ENCODE measurements at places on chromosomes 11 and 22.
A peak's percentile ranks its signal among the peaks of the same experiment; 100 is the strongest.

- no peak for DNase-seq
These were observed 32.5 kb downstream of the GNAZ start for GRCh38 chr22:23102776-23103175.

GRCh38 chr11:22677153-22677903, 10.9 kb downstream of the GAS2 start:
- DNase-seq = no peak

GRCh38 chr11:131895865-131896264, 525.5 kb downstream of the NTM start:
- no peak for DNase-seq

DNA sequence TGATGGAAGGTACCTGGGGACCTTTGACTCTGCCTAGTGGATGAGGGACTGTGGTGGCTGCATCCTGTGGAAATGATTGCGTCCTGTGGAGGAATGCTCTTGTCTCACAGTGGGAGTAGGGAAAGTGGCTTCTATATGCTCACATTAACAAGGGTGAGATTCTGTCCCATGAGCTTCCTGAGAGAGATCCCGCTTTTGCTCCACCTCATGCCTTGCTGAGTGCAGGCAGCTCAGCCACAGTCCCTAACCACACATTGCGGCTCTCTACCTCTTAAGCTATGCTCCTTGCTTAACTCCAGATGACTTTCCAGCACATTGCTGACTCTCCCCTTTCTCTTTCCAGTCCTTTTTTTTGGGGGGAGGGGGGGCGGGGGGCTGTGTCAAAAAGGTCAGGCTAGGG, 45.0 kb downstream of the TEAD1 start:
- no peak for DNase-seq

- DNase-seq = no peak
These were observed 2.2 kb upstream of the RFPL2 start for GRCh38 chr22:32206774-32207758.

DNA sequence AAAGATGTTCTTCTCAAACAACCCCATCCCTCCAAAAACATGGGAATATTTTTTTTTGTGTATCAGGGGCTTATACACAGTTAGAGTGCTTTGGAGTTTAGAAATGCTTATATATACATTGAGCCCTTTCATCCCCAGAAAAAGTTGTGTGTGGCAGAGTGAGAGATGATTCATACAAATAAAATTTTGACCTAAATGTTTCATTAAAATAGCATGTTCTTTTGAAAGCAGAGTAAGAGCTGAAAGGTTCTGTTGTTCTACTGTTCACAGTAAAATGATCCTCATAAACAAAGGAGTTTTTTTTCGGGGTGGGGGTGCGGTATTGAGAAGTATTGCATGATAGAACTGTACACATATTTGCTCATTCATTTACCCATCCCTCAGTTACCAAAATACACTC, 512.4 kb downstream of the DLG2 start:
- no peak for DNase-seq

DNA sequence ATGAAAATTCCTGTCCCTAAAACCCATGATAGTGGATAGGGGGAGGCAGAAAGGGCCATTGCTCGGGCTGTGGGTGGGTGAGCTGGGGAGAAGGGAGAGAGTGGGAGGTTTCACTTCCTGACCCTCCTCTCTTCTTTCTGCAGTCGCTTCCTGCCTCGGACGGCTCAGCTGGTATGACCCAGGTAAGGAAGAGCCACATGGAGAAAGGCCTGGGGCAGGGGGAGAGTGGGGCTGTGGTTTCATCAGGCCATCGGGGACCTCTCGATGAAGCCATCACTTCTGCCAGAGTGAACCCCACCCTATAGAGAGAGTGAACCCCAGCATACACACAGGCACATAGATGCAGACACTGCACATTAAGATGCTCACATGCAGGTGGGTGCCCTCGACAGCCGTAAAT, 12.6 kb downstream of the CD5 start:
- DNase-seq = no peak

GRCh38 chr11:59259867-59260475, 47.2 kb upstream of the MPEG1 start:
- no peak for DNase-seq

GRCh38 chr22:44019846-44020245, 4.3 kb upstream of the PARVB start:
- DNase-seq = no peak

GRCh38 chr22:37742376-37743171, 45.7 kb downstream of the TRIOBP start:
- no peak for DNase-seq

DNA sequence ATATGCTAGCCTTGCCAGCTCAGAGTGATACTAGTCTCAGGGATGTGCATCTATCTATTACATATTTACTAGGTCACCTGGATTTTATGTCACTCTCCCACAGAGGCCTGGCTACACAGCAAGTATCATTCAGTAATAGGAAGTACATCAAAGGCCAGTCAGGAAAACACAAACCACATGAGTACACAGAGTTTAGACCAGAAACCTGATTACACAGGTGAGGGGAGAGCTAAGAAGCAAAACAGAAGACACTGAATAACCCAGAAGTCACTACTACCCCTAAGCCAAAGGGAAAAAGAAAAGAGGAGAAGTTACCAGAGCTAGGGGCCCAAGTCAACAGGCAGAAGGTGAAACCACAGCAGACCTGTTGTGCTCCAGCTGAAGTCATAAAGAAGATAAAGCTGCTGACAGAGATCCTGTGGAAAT, 13.3 kb downstream of the LPXN start:
- no peak for DNase-seq

DNA sequence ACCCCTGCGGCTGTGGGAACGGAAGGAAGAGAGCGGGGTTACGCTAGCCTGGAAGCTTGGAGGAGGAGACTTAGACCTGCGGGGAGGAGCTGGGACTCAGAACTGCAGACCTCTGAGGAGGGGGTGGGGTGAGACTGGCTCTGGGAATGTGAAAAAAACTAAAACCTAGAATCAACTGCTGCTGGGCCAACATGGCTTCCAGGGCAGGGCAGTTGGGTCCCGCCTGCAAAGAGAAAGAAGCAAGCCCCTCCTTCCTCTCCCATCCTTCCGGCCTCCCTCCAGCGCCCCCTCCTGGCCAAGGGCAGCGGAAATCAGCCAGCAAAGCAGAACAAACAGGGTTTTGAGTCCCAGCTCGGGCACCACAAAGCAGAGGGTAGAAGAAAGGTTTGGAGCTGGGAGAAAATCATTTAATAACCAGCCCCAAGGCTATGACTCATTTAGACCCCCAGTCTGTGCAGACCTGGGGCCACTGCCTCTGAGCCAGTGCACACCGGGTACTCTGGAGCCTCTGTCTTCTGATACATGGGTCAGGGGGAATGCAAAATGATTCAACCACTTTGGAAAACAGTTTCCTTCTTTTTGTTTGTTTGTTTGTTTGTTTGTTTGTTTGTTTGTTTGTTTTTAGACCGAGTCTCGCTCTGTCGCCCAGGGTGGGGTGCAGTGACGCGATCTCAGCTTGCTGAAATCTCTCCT, 7.3 kb upstream of the NCF4 start:
- peak; percentile 81 for DNase-seq

DNA sequence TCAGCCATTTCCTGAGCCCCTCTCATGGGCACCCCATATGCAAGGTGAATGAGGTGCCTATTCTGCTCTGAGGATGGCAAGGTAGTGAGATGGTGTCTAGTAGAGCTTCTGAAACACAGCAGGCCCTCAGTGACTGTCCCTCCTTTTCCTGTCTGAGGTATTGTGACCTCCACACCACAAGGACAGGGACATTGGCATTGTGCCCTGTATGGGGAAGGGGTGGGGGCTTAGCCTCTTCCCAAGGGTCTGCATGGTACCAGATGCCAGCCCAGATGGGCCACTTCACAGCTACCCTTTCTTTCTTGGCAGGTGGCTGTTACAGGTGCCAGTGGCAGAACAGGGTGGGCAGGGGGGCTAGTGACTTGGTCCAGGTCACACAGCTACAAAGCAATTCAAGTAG, 78.8 kb downstream of the CABIN1 start:
- no peak for DNase-seq

- DNase-seq = no peak
These were observed 12.6 kb downstream of the UVRAG start for GRCh38 chr11:75827562-75827961.

- DNase-seq = no peak
These were observed 831 bp downstream of the CD44 start for GRCh38 chr11:35139722-35140282.

DNA sequence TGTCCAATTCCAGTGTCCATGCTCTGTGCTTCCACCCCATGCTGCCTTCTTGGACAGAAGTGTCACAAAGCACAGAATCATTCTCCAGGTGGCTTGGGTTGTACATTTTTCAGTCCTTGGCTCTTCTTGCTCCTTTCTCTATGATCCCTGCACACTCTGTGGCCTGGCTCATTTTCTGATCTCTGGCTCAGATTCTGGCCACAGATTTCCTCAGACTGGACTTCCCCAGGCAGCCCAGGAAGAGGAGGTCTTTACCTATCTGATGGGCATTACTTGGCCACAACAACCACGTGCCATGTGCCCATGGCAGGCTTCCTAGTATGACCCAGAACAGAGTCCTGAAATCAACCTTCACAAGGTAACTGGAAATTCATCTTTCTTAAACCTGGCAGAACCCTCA, 27.2 kb downstream of the SYTL2 start:
- DNase-seq = no peak

GRCh38 chr22:27445881-27446280, 355.7 kb downstream of the MN1 start:
- no peak for DNase-seq

DNA sequence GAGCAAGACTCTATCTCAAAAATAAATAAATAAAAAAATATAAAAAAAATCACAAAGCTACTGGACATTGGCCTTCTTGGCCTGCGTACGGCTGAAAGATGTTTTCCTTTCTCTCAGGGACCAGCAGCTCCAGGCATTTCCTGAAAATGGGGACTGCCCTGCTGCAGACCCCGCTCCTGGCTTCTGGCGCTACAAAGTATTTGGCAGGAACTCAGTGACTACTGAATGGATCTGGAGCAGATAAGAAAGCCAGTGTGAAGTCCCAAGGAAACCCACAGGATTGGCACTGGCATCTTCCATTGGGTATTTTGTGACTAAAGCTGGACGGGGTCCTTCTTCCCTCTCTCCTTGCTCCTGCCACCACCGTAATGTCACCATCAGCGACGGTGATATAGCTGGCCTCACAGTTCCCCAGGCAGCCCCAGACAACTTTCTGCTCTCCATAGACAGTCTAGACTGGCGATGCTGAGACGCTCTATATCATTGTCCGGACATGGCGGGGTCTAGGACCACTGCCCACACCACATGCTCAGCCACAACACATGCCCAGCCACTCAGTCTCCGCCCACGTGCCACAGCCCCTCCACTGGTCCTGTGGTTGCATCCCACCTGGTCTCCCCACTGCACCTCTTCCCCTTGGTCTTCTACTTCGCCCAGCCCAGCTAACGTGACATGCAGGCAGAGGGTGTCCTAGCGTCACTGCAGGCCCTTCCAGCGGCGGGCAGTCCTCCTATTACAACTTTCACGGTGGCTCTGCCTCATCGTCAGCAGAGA, 22.7 kb upstream of the YPEL1 start:
- no peak for DNase-seq

DNA sequence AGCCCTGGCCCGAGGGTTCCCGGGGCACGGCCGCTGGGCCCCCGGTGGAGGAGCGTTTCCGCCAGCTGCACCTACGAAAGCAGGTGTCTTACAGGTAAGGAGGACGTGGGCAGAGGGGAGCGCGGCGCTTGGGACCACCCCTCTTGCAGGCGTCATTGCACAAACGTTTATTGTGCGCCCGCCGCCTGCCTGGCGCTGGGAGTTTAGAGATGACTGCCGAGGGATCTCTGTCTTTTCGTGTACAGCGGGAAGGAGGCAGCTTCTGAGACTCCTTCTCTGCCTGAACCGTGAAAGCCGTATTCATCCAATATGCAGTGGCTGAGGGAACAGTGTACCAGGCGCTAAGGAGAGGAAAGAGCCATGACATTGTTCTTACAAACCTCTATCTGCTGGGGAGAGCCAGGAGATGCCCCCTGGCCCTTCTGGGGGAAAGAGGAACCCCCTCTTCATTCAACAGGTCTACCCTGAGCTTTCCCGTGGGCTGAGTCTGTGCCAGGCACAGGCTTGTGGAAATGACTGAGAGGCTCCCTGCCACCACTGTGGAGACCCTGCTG, 13.8 kb upstream of the DGKZ start:
- DNase-seq = no peak

GRCh38 chr11:57370251-57370650, 10.7 kb downstream of the PRG3 start:
- DNase-seq = no peak

- DNase-seq = no peak
These were observed 565.9 kb downstream of the ETS1 start for GRCh38 chr11:128021349-128022006.

- no peak for DNase-seq
These were observed 312.9 kb upstream of the CCDC90B start for GRCh38 chr11:83599066-83599465.

DNA sequence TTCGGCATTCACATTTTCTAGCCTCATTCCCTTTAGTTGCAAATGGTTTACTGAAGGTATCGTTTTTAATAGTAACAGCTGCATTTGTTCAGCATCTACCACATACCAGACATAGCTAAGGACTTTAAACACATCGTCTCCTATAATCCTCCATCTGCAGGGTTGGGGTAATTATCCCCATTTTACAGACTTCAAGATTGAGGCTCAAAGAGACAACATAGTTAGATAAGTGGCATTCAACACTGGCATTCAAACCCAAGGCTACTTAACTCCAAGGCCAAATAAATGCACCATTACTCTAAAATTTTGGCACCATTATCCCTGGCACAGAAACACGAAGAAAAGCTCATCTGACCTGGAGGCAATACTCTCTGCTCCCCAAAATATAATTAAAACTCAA, 28.5 kb downstream of the SMCO4 start:
- DNase-seq = no peak

GRCh38 chr11:97990162-97990920, 1030.4 kb upstream of the CNTN5 start:
- DNase-seq = no peak

- no peak for DNase-seq
These were observed 143.2 kb upstream of the GRIA4 start for GRCh38 chr11:105466582-105467228.

- DNase-seq = no peak
These were observed 6.9 kb downstream of the PMM1 start for GRCh38 chr22:41582694-41583093.

- DNase-seq = no peak
These were observed 155.7 kb downstream of the ATG16L2 start for GRCh38 chr11:72969894-72970335.

DNA sequence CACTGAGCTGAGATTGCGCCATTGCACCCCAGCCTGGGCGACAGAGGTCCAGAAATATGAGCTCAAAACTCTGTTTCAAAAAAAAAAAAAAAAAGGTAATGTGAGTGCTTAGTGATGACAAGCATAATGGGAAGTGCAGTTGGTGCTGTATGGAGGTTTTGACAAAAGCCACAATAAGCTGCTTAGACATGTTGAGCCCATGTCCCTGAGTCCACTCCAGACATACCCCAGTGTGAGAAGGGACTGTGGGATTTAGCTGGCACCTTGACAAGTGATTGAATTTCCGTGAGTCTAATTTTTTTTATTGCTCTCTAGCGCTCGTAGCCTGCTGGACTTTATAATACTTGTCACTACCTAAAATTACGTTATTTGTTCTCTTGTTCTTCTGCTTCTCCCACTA, 15.1 kb upstream of the LGR4 start:
- DNase-seq = no peak

Data from stimulated activated CD4-positive, alpha-beta T cell treated with anti-CD3 and anti-CD28 coated beads, TNF-alpha, amount 100 ng/mL, for 4 hours (primary cell).